ENCODE measurements at places on chromosomes 5 and 9. TPM values are rescaled to one million over a fixed set of nuclear protein-coding genes. Genes with fewer than 3 reads are reported as not detected.
A peak's percentile ranks its signal among the peaks of the same experiment; 100 is the strongest.

Gene AQP3
- total RNA-seq = 1.2 TPM

Gene MSX2
- not detected for total RNA-seq

DNA sequence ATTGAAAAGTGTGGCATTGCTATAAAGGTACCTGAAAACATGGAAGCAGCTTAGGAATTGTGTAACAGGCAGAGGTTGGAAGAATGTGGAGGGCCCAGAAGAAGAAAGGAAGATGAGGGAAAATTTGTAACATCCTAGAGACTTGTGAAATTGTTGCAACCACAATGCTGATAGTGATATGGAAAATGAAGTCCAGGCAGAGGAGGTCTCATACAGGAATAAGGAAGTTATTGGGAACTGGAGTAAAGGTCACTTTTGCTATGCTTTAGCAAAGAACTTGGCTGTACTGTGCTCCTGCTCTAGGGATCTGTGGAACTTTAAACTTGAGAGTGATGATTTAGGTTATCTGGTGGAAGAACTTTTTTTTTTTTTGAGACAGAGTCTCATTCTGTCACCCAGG lies 43.5 kb downstream of the PTPDC1 start:
- H3K4me3 ChIP-seq = no peak overlapping the region
- no peak for DNase-seq
- peaks cover 7% of the 10 kb centered on the region for H3K36me3 ChIP-seq
- H3K4me1 ChIP-seq = no peaks in the 10 kb centered on the region
- no peak overlapping the region for H3K27ac ChIP-seq

GRCh38 chr9:137221506-137222111 lies 431 bp downstream of the RNF208 start:
- no peaks in the 10 kb centered on the region for H3K27me3 ChIP-seq
- H3K36me3 ChIP-seq = no peaks in the 10 kb centered on the region
- DNase-seq = peak; percentile 33
- H3K4me3 ChIP-seq = peak overlapping the region; percentile 24

Gene AK8
- not detected for total RNA-seq

DNA sequence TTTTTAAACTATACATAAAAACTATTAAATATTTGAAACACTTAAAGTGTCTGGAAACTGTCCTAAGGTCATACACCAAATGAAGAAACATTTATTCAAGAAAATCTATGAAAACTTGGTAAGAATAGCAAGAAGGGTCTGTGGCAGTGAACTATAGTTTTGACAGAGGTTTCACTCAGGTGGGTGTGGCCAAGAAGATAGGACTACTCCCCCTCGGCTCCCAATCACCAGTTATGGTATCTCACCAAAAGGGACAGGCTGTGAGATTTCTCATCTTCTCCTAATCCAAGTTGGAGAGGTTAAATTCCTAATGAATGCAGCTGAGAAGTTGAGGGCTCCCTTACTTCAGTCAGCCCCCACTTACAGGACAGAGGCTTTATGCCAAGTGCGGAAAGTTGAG lies 2.9 kb downstream of the ARSK start:
- H3K4me1 ChIP-seq = peaks cover 22% of the 10 kb centered on the region
- no peak overlapping the region for H3K4me3 ChIP-seq
- H3K27me3 ChIP-seq = no peaks in the 10 kb centered on the region
- no peak for DNase-seq
- H3K36me3 ChIP-seq = peaks cover 3% of the 10 kb centered on the region

Gene SHB
- total RNA-seq = 2.8 TPM

DNA sequence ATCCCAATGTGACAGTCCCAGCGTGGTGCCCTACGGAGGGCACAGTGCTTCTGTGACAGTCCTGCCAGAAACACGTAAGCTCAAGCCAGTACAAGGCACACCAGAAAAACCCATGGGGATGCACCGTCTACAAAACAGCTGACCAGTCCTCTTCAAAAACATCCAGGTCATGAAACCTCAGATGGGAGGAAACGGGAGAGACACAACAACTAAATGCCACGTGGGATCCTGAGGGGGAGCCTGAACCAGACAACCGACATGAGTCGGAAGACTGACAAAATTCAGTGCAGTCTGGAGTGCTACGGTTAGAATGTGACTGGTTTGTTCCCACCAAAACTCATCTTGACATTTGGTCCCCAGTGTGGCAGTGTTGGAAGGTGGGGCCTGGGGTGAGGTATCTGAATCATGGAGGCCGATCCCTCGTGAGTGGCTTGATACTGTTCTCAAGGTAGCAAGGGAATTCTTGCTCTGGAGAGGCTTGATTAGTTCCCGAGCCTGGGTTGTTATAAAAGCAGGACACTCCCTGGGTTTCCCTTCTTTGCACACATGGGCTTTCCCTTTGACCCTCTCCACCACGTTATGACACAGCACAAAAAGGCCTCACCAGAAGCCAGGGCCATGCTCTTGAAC lies 55.4 kb downstream of the ADAMTS2 start:
- H3K27me3 ChIP-seq = no peaks in the 10 kb centered on the region
- DNase-seq = no peak
- H3K27ac ChIP-seq = no peak overlapping the region
- no peaks in the 10 kb centered on the region for H3K4me1 ChIP-seq
- H3K4me3 ChIP-seq = no peak overlapping the region

GRCh38 chr5:2184026-2184366 lies 301.3 kb upstream of the IRX4 start:
- H3K4me1 ChIP-seq = no peaks in the 10 kb centered on the region
- H3K27ac ChIP-seq = no peak overlapping the region
- DNase-seq = no peak
- H3K27me3 ChIP-seq = peaks cover 7% of the 10 kb centered on the region

Gene STPG3
- total RNA-seq = not detected

- H3K4me1 ChIP-seq = no peaks in the 10 kb centered on the region
- no peaks in the 10 kb centered on the region for H3K27me3 ChIP-seq
- no peak overlapping the region for H3K27ac ChIP-seq
- H3K36me3 ChIP-seq = peaks cover 43% of the 10 kb centered on the region
- no peak for DNase-seq
Measured at GRCh38 chr9:77251050-77251449, 73.7 kb downstream of the VPS13A start.

Gene CLPTM1L
- total RNA-seq = 51.4 TPM

Gene OTULINL
- 19.7 TPM for total RNA-seq

- peaks cover 64% of the 10 kb centered on the region for H3K36me3 ChIP-seq
- no peaks in the 10 kb centered on the region for H3K27me3 ChIP-seq
- no peak for DNase-seq
- H3K4me3 ChIP-seq = no peak overlapping the region
- H3K4me1 ChIP-seq = peaks cover 41% of the 10 kb centered on the region
Measured at GRCh38 chr5:367358-368130, 46.0 kb downstream of the AHRR start.

Gene GARIN3
- total RNA-seq = 0.77 TPM

- H3K4me3 ChIP-seq = no peak overlapping the region
- peaks cover 25% of the 10 kb centered on the region for H3K4me1 ChIP-seq
- peak; percentile 36 for DNase-seq
- no peaks in the 10 kb centered on the region for H3K27me3 ChIP-seq
- peak overlapping the region; percentile 37 for H3K27ac ChIP-seq
- H3K36me3 ChIP-seq = peaks cover 81% of the 10 kb centered on the region
Measured at GRCh38 chr9:98010445-98010844, 27.3 kb downstream of the ANP32B start.

DNA sequence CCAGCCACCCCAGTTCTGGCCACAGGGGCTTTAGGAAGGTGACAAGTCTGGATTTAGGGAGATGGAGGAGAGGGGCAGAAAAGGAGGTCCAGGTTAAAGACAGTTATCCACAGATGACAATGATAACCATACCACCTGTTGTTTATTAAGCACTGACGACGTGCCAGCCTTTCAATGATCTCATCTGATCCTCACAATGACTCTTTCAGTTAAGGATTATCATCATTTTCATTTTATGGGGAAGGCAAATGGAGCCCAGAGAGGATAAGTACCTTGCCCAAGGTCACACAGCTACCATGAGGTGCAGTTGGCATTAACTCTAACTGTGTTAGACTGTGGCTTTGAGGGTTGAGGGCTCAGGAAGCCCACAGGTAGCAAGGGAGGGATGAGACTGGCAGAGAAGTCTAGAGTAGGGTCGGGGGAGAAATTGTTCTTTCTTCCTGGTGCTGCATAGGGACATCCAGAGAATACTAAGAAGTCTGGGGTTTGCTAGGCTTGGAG lies 21.5 kb upstream of the JADE2 start:
- H3K4me1 ChIP-seq = peaks cover 28% of the 10 kb centered on the region
- no peaks in the 10 kb centered on the region for H3K36me3 ChIP-seq
- DNase-seq = peak; percentile 47
- peak overlapping the region; percentile 21 for H3K4me3 ChIP-seq
- no peaks in the 10 kb centered on the region for H3K27me3 ChIP-seq

GRCh38 chr9:91433180-91433579 lies 9.5 kb upstream of the NFIL3 start:
- H3K36me3 ChIP-seq = no peaks in the 10 kb centered on the region
- DNase-seq = peak; percentile 26
- peaks cover 19% of the 10 kb centered on the region for H3K27me3 ChIP-seq
- H3K4me3 ChIP-seq = no peak overlapping the region

DNA sequence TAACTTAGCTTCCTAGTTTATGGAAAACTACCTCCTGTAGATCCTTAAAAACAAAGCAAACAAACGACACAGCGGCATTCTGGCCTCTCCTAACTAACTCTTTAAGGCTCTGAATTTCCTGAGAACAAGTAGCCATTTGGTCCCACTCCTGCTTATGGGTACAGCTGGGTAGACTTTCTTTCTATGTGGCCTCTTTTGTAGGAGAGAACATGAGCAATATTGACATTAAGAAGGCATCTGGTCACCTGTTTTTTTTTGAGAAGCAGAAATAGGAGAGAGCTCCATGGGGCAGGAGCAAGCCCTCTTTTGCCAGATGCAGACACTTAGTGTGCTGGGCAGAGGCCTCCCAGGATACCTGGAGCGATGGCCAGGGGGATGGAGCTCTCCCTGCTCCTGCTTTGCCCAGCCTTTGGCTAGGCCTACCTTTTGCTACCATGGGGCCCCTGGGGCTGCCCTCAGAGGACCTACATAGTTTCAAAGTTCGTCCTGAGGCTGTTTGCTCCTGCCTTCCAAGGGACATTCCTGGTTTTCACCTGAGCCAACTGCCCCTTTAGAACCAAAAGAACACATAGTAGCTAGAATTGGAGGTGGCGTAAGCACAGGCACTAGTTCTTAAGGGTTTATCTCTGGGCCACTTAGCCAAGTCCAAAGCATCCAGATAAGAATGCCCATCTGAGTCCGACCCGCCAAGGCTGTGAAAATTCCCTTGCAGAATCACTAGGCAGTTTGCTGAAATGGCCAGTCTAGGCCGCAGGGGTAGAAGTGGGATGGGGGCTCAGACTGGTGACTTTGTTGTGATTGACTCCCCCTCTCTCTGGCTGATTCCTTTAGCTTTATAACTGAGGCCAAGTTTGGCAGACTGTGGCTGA lies 2.4 kb upstream of the STC2 start:
- peaks cover 49% of the 10 kb centered on the region for H3K27me3 ChIP-seq
- H3K4me3 ChIP-seq = peak overlapping the region; percentile 98
- peak overlapping the region; percentile 68 for H3K27ac ChIP-seq
- peaks cover 38% of the 10 kb centered on the region for H3K36me3 ChIP-seq

Gene SV2C
- total RNA-seq = 0.07 TPM

Gene TMEM232
- total RNA-seq = 0.27 TPM

DNA sequence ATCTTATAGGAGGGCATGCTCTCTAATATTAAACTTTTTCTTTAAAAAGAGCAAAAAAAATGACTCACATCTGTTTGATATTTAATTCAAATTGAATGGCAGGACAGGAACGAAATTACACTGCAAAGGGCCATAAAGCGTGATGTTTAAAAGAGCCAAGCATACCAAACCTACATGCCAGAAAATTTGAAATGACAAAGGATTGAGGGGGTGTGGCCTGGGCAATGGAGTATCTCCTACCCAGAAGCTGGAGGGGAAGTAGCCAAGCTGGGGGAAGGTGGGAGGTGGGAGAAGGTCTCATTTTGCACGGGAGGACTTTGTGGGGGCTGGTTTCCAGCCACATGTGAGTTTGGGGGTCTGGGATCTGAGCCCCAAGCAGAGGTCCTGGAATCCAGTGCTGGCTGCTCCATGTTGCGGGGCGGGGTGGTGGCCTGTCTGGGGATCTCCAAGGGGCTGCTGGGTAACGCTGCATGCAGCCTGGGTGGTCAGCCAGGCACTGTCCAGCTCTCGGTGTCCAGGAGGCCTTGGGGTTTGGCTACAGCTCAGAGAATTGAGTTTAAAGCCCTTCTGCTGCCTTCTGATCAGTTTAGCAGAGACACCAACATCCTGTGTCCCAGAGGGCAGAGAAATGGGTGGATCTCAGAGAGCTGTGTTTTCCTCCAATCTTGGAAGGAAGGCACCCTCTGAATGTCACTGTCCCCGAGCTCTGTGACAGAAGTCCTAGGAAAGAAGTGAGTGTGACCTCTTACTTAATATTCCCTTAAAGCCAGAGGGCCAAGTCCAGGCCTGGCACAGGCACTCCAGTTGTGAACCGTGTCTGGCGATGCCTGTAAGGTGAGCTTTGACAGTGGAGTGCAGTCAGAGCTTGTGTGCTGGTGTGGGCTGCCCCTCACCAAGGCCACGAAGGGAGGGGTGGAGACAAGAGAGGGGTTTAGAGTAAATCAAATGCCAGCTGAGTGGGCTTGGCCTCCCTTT lies 7.6 kb downstream of the DCANP1 start:
- no peak overlapping the region for H3K4me3 ChIP-seq
- H3K27ac ChIP-seq = no peak overlapping the region
- H3K4me1 ChIP-seq = no peaks in the 10 kb centered on the region
- H3K36me3 ChIP-seq = no peaks in the 10 kb centered on the region
- no peak for DNase-seq
- H3K27me3 ChIP-seq = peaks cover 8% of the 10 kb centered on the region

DNA sequence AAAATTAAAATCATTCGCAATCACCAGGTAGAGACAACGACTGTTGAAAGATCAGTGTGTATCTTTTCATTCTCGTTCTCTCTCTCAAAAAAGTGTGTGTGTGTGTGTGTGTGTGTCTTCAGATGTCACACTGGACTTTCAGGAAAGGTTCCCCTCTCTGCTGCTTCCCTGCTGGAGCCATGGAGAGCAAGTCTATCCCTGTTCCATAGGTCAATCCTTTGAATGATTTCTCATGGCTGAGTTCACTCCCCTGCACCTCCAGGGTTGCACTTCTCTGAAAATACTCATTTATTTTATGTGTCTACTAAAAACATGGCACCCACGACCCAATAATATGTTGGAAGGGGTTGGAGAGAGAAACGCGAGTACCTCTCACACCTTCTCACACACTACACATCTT lies 28.2 kb downstream of the IRF1 start:
- H3K4me3 ChIP-seq = no peak overlapping the region
- H3K27me3 ChIP-seq = no peaks in the 10 kb centered on the region
- H3K4me1 ChIP-seq = peaks cover 87% of the 10 kb centered on the region
- no peak for DNase-seq
- peaks cover 32% of the 10 kb centered on the region for H3K36me3 ChIP-seq
- H3K27ac ChIP-seq = no peak overlapping the region
